GM04503 (cell line): ENCODE measurements at places on chromosomes 3 and 15.

DNA sequence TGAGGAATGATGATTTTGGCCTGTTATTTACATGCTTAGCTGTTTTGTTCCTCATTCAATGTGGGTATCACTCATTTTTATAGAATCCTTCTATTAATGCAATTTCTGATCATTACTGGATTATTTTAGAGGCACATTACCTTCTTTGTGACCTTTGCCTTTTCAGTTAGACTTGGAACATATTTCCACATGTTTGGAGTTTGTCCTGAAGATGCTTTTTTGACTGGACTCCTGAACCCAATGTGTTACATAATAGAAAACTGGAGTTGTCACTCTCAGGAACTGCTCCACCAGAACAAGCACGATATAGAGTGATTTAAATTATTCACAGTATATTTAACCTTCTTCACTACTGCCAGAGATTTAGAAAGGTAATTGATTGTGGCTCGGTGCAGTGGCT, 59.5 kb downstream of the TP63 start:
- DNase-seq = no peak

- DNase-seq = no peak
Observed at GRCh38 chr3:100754563-100755334, 45.5 kb downstream of the TFG start.

GRCh38 chr3:20232906-20233780, 47.1 kb upstream of the SGO1 start:
- DNase-seq = no peak

GRCh38 chr3:59407425-59407824, 357.6 kb upstream of the CFAP20DC start:
- DNase-seq = no peak

DNA sequence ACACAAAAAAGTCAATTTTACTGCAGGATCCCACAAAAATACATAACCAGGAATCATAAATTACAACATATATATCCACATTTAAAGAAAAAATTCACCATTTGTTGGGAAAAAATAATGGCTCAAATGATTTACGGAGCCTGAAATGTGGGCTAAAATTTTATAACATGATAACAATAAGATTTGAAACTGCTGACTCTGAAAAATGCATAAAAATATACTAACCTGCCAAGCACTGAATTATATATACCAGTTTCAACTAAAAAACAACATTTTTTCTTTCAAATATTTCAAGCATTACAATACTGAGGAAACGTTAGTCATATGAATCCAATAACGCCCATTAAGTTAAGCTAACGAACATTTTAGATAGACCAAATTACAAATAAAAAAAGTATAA, 12.2 kb upstream of the MYO5C start:
- no peak for DNase-seq

GRCh38 chr15:40594429-40594836, 384 bp downstream of the KNL1 start:
- no peak for DNase-seq

GRCh38 chr3:71513515-71513914, 70.0 kb downstream of the FOXP1 start:
- no peak for DNase-seq

DNA sequence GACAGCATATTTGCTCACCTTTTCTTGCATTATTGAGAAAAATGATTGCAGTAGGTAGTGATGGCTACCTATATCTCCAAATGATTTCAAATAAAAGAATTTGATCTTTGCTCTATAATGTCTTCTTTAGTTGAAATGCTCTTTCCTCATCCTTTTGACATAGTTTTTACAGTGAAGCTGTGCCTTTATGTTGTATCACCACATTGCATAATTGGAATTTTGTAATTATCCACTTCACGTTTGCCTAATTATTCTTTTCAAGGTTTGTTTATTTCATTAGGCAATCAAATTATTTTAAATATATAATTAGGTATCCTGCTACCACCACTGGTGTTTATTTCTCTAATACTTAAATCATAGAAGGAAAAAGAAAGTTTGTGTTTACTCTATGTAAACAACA, 21.3 kb upstream of the P2RY13 start:
- no peak for DNase-seq

GRCh38 chr15:62900071-62900802, 142.3 kb upstream of the TPM1 start:
- DNase-seq = no peak

DNA sequence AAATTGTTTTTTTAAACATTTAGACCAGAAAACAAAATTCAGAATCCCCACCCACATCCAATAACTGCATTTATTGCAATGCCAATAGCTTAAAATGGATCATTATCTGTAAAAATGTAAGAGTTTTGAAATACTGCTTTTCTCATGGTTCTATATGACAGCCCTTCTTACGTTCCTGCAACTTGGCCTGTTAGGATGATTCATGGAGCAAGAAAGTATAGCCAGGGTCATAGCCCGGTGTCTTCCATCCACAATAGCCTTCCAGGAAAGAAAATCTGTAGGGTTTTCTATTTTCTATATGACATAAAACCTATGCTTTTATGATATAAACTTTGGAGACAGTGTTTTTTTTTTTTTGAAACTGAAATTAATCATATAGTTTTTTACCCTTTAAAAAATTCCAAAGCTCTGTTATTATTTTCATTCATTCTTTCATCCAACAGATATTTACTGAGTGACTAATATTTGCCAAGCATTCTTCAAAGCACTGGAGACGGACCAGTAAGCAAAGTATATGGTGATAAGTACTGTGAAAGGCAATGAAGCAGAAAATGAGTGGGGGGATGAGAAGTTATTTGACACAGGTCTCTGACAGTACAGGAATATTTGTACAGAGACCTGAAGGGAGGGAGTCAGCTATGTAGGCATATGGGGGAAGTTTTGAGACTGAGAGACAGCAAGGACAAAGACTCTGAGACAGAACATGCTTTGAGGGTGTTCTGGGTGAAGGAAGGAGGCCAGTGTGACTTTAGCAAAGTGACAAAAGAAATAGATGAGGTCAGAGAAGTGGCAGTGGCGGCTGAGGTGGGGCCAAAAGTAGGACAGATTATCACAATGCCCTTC, 29.0 kb upstream of the SLC2A2 start:
- no peak for DNase-seq

GRCh38 chr3:102265720-102266119, 169.1 kb upstream of the ZPLD1 start:
- DNase-seq = no peak

DNA sequence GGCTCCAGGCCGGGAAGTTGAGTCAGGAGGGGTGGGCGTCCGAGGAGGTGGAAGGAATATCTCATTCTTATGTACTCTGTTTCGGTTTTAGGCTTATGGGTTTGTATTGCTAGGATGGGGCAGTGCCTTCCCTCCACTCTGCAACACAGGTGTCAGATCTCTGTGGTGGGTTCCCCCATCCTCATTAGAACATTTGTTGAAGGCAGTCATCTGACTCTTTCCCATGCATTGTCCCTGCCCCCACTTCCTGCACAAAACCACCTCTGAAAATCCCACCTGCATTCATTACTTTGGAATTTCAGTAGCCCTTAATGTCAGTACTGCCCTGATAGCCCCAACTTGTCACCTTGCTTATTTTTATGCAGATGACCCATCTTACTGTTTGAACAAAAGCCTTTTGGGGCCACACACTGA, 29.5 kb downstream of the GYG1 start:
- no peak for DNase-seq

GRCh38 chr3:170081079-170081741, 43.4 kb downstream of the GPR160 start:
- peak; percentile 44 for DNase-seq
